Breast epithelium (tissue), 4 donors: ENCODE measurements at places on chromosomes 1 and 21.

DNA sequence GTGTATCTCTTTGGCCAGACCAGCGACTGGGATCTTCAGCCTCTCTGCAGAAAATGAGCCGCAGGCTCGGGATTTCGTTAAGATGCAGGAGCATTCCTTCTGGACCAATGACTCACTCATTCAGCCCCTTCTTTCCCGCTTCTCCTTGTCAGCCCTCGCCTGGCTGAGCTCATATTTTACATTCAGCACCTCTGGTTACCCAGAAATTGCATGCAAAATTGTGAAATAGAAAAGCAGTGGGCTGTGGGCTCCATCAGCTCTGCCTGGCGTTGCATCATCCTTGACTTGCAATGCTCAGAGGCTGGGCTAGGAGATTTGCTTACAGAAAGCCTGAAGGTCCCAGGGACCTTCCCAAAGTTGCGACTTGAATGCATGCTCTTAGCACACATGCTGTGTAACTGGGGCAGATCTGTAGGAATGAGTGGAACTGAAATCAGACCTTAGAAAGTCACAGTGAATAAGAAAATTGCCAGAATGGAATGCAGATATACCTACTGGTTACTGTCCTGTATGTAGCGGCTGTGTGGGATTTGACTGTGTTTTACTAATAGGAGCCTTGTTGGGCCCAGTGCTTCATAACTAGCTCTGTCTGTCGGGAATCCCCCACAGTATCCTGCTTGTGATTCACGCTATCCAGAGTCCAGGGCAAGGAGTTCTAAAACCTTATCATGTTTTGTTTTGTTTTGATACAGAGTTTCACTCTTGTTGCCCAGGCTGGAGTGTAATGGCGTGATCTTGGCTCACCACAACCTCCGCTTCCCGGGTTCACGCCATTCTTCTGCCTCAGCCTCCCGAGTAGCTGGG is 444.8 kb downstream of the KIF26B start:
- DNase-seq, result peak; percentile 20

DNA sequence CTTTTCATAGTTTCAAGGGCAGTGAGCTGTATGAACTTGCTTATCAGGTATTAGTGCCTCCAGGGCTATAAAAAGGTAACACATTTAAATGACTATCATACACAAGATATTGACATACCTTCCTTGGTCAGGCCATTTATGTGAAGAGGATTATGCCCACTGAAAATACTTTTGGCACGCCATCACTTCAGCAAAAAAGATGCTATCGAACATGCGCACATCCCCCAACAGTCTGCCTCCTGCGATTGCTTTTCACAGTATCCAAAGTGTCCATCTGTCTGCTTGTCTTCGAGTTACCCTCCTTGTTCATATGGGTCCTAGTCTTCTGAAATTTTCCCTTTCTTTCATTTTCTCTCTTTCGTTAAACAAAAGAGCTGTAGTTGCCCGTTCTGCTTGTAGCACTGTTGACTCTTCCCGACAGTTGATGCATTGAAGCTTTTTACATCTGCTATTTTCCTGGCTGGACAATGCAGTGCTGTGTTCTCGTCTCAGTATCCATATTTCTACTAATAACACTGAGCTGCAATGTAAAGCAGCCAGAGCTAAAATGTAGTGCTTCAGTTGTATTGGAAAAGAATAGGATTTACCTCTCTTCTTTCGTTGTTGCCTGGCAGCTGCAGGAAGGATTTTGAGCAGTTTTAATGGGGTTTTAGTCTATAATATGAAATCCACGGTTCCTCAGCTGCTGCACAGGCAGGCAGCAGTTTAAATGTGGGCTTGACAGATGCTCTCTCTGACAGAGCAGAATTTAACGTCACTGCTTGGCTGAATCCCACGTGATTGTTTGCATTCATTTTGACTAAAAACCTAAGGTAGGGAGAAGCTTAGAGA is at the start of gene B3GALT2:
Gene B3GALT2 (minus strand): TSS at position 713 of the 831 bp plus-strand sequence. CDS start 5,051 bp downstream, outside the sequence.
- no peak for DNase-seq

DNA sequence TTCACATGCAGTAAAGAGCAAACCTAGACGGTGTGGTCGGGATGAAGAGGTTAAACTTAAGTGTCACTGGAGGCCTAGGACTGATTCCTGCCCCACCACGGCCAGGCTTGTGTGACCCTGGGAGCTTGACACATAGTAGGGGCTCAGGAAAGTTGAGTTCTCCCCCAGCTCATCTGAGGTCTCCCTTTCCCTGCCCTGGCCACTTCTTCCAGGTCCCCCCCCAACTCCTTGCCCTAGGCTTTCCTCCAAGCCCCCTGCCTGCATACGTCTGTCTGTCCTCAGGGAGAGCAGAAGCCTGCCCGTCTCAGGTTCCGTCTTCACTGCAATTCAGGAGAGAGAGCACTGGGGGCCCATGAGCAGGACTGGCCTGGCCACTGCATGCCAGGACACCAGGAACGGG is 225.8 kb downstream of the PTPRU start:
- no peak for DNase-seq

DNA sequence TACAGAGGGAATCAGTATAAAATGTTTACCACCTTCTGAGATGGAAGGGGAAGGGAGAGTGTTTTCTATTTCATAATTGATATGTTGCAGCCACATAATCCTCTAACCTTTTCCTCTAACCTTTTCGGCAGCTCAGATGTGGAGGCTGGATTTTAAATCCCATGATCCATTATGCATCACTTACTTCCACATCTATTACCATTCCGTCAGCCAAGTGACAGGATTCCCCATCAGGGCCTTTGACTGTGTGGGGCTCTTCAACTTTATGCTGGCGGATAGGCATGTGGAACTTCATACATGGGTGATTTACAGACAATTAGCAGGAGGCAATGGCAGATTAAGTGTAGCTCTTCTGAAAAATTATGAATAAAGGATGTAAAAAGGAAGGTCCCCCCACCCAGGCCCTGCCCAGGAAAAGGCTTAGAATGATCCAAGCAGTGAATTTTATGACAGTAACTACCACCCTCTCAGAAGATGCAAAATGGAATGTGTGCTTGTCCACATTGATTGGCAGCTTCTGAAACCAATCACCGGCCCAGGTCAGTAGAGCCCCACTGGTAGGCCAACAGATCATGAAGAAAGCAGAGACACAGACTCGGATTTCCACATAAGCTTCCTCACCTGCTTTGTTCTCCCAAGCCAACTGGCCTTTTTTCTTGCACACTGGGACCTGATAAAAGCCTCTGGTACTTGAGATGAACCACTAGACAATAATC is 147.0 kb downstream of the ST6GALNAC5 start:
- DNase-seq, result no peak

GRCh38 chr1:40362699-40363098 is 10.8 kb upstream of the SMAP2 start:
- DNase-seq, result no peak

- DNase-seq, result no peak
Observed at GRCh38 chr1:158724442-158724841, 3.9 kb upstream of the OR6K3 start.

GRCh38 chr1:225572422-225572821 is 80.5 kb downstream of the ENAH start:
- no peak for DNase-seq

- no peak for DNase-seq
Observed at GRCh38 chr1:234154320-234155251, 218.7 kb upstream of the COA6 start.

DNA sequence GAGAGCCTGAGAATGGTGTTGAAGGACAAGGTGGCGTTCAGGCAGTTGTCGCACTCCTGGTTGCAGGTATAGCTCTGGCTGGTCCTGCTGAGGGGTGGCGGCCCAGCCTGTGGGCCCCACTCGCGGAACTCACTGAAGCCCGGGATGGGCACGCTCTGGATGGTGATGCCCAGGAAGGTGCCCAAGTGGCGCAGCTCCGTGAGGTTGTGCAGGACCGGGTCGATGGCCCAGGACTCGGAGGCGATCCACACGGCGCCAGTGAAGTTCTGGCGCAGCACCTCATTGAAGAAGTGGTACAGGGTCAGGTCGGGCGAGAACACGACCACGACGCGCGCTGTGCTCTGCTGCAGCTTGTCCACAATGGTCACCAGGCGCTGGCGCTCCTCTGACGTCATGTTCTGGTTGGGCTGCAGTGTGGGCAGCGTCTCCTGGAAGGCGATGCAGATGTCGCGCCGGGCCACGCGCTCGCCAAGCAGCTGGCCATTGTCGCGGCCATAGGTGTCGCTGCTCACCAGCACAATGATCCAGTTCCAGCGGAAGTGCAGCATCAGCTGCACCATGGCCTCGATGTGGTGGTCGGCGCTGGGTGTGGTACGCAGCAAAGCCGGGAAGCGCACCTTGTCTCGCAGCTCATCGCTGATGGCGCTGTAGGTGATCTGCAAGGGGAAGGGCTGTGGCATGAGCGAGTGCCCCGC is 5.0 kb downstream of the TAS1R2 start:
- no peak for DNase-seq

DNA sequence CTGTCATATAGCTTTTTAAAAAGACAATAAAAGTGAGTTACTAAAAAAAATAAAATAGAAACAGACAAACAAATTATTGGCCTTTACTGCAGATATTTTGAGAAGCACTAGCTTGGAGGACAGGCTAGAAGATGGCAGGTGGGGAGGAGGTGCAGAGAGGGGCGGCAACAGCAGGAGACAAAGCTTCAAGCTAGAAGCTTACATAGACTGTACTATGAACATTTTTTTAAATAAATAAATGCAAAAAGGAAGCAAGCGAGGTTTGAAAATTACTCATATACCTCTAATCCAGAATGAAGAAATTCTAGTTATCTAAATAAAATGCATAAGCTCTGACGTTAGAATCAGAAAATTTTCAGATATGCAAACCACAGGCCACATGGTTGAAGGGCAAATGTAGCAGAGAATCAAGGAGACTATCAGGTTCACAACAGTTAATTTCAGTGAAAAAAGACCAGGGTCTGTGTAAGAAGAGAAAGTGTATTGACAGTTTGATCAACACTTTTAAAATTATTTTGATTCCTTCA is 54.9 kb downstream of the NRIP1 start:
- DNase-seq, result no peak

GRCh38 chr1:36525166-36525565 is 42.5 kb upstream of the CSF3R start:
- no peak for DNase-seq

DNA sequence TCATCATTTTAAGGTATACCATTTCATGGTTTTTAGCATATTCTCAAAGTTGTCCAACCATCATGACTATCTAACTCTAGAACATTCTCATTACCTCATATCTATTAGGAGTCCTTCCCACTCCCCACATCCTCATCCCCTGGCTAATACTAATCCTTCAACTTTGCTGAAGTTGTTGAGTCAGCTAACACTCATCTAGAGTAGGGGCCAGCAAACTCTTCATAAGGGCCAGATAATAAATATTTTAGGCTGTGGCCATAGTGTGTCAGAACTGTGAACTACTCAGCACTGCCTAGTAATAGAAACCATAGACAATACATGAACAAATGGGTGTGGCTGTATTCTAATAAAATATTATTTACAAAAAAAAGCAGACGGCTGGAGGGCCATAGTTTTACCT is 43.0 kb downstream of the TOR3A start:
- DNase-seq, result no peak

DNA sequence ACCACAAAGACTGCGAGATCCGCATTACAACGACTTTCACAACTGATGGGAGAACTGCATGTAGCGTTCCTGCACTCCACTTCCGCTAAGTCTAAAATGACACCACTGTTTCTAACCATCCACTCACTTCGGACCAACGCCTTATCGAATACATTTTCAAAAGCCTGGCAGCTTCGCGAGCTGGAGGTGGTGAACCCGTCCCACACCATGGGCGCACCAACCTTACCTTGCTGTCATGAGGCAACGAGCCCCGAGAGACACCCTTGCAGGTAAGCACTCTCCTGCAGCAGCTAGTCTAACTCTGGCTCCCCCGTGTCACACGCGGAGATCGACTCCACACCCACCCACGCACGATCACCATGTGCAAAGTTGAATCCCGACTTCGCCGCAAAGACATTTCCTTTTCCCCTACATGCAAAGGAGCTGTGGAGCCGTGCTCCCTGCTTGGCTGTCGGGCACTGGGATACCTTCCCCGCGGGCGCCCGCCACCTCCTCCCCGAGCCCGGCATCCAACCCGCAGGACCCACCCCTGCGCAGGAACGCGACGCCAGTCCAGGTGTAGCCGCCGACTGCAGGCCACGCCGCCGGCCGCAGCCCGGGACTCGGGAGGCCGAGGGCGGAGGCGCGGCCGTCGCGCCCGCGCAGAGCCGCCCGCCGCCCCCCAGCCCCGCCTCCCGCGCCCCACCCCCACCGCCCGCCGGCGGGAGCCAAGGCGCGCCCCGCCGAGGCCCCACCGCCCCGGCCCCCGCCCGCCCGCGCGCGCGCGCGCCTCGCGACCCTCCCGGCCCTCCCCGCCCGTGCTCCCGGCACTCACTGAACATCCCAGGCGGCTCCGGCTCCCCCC is 629 bp downstream of the TAF5L start:
- DNase-seq, result no peak
